ENCODE measurements at places on chromosomes 16 and 17.

GRCh38 chr17:37187262-37187661 lies 188.5 kb upstream of the C17orf78 start:
- DNase-seq, result no peak

DNA sequence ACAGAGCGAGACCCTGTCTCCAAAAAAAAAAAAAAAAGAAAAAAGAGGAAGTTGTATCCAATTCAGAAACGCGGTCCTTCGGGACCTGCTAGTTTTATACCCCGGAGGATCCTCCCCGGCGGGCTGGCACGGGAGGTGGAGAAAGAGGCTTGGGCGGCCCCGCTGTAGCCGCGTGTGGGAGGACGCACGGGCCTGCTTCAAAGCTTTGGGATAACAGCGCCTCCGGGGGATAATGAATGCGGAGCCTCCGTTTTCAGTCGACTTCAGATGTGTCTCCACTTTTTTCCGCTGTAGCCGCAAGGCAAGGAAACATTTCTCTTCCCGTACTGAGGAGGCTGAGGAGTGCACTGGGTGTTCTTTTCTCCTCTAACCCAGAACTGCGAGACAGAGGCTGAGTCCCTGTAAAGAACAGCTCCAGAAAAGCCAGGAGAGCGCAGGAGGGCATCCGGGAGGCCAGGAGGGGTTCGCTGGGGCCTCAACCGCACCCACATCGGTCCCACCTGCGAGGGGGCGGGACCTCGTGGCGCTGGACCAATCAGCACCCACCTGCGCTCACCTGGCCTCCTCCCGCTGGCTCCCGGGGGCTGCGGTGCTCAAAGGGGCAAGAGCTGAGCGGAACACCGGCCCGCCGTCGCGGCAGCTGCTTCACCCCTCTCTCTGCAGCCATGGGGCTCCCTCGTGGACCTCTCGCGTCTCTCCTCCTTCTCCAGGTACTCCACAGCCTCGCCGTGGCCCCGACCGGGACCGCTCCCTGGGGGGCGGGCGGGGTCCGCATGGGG lies at the start of gene CDH3:
CDH3 (plus strand) TSS at position 596 of the 779 bp plus-strand sequence; CDS start at position 666, 70 bp downstream.
- DNase-seq, result no peak

DNA sequence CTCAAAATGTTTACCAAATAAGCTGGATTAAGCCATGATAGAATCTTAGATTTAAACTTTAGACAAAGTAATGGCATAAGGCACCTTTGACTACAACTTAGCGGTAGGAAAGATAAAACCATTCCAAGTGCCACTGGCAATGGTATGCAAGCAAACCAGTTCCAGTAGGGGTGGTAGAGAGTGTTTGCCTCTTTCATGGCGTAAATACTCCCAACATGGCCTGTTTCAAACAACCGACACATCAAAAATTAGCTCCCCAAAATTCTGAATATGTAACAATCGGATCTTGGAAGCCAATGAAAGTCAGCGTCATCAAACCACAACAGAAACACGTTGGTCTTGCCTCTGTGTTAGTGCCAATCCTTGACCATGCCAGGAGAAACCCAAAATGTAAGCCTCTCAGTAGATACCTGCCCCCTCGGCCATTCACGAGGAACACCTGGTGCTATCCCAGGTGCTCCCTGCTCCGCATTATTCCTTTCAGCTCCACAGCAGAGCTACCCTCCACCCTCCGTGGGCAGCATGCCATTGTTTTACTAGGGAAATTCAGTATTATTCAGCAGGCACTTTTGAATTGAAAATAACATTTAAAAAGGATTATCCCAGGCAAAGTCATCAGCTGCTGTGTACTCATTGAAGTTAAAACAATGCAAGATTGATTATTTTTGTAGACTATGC lies 307.8 kb upstream of the CDH11 start:
- no peak for DNase-seq

- no peak for DNase-seq
Observed at GRCh38 chr16:77777745-77778144, 10.6 kb upstream of the VAT1L start.

- no peak for DNase-seq
Observed at GRCh38 chr16:57797216-57797525, 5.1 kb downstream of the KIFC3 start.

DNA sequence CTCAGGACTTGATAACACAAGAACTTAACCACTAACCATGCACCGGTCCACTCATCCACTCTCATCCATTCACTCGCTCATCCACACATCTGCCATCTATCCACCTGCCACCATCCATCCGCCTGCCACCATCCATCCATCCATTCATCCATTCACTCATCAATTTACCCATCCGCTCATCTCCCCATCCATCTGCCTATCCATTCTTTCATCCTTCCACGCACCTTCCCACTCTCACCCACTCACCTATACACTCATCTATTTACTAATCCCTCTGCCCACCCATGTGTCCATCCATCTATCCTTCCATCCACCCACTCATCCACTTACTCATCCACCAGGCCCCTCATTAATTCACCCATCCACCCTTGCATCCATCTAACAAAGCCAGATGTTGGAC lies 131.0 kb downstream of the MRM1 start:
- DNase-seq, result no peak

DNA sequence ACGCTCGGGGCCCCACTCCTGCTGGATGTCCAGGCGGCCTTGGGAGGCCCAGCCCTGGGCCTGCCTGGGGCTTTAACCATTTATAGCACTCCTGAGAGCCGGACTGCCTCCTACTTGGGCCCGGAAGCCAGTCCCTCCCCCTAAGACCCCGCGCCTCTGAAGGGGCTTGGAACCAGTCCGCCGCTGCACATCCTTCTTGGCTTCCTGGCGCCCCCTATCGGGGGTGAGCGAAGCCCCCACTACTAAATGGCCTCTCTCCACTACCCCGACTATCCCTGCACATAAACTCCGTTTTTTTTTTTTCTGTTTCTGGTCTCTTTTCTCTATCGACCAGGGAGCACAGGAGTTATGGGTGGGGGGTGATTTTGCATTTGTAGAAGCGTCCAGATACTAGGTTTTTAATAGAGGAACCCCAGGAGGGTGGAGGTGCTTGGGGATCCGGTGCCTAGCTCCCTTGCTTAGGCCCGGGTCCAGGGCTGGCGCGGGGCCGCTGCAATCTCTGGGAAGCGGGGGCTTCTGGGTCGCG lies 633 bp upstream of the NOL3 start:
- DNase-seq, result no peak

DNA sequence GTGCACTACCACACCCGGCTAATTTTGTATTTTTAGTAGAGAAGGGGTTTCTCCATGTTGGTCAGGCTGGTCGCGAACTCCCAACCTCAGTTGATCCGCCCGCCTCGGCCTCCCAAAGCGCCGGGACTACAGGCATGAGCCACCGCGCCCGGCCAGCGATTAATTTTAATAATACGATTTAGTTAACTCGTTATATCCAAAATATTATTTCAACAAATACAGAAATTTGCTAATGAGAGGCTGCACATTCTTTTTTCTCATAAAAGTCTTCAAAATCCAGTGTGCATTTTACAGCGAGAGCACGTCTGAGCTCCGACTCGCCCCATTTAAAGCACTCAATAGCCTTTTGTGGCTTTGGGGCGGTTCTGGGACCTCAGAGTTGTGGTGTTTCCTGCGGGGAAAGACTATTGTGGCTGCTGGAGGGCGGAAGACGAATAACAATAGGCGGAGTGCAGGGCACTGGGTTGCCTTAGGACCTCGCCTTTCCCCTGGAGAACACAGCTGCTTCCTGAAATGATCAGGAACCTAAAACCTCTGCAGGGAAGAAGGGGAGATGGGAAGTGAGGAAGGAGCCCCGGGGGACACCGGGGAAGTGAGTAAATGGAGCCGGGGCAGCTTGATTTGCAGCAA lies 2.9 kb upstream of the ZSCAN10 start:
- no peak for DNase-seq

All from activated T-helper 1 cell treated with Interleukin-2 at 50 U/mL for 16 hours (primary cell).